ENCODE measurements at places on chromosomes 5 and 9.

- DNase-seq: no peak
Measured at GRCh38 chr9:137107312-137107921, 7.1 kb downstream of the DPP7 start.

GRCh38 chr5:159218595-159219023 is 9.3 kb upstream of the RNF145 start:
- DNase-seq: no peak

- no peak for DNase-seq
Measured at GRCh38 chr9:112925058-112925641, 34.5 kb upstream of the SLC46A2 start.

GRCh38 chr9:132908635-132909034 is 29.9 kb downstream of the SPACA9 start:
- peak; percentile 6 for DNase-seq

- DNase-seq: no peak
Measured at GRCh38 chr9:9392755-9393154, 1220.0 kb downstream of the PTPRD start.

- DNase-seq: no peak
Measured at GRCh38 chr5:17163221-17163620, 54.2 kb upstream of the BASP1 start.

GRCh38 chr9:10052181-10052580 is 560.6 kb downstream of the PTPRD start:
- DNase-seq: no peak

DNA sequence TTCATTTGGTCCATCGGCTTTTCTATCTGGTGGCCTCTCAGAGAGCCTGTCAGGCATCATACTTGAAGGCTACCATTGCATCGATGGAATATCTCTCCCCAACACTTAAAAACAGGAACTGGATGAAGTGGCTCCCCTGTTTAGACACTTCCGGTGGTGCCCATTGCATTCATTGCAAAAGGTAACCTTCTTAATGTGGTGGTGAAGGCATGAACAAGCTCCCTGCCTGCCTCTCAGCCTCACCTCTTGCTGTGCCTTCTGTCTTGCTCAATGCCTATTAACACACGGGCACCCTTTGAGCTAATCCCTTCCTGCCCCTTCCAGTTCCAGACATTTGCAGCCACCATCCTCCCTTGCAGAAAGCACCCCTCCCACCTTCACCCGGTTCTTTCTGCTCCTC is 233.1 kb upstream of the MSX2 start:
- DNase-seq: no peak

DNA sequence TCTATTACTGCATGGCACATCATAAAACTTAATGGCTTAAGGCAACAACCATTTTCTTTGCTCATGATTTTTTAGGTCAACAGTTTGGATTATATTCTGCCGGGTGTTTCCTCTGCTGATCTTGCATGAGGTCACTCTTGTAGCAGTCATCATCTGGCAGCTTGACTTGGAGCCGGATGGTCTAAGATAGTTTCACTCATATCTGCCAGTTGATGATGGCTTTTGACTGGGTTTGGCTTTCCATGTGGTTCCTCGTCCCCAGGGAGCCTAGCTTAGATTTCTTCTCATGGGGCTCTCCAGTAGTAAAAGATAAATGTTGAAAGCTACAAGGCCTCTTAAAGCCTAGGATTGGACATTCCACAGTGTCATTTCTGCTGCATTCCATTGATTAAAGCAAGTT is 27.4 kb downstream of the LNPEP start:
- no peak for DNase-seq

DNA sequence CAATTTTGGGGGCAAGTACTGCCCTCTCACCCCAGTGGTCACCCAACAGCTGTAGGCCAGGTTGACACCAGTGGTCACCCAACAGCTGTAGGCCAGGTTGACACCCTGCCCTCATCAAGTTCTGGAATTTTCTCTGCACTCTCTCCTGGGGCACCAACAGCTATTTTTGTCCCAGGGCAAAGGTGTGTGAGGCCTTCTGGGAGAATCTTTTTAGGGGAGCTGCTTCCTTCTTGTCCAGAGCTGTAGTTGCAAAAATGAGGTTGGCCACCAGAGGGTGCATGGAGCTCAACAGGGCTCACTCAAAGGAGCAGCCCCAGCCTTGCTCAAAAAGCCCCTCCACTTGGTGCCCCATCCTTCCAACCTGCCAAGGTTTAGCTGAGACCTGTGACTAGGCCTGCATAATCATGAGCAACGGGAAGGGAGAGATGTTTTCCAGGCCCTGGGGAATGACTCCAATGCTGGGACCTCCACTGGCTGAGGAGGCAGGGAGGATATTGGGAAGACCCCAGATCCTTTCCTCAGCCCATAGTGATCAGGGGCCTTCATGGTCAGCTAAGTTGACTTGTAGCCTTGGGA is 10.6 kb upstream of the P4HA2 start:
- DNase-seq: peak; percentile 50

Data from stimulated activated CD8-positive, alpha-beta memory T cell treated with anti-CD3 and anti-CD28 coated beads, Interleukin-4, amount 100 ng/mL, for 4 hours (primary cell).